ENCODE measurements at places on chromosomes 4 and X. TPM values are rescaled to one million over a fixed set of nuclear protein-coding genes. Genes with fewer than 3 reads are reported as not detected.

The IL2 gene
- 976 TPM for total RNA-seq

GRCh38 chr4:144634978-144635747 lies 10.8 kb upstream of the HHIP start:
- no peak for DNase-seq

GRCh38 chr4:38856524-38857337 lies at the start of gene TLR6:
Gene TLR6, minus strand, starts transcription at chr4:38856817. Its CDS starts 27,344 bp downstream, at chr4:38829473.
- DNase-seq: peak; percentile 93

DNA sequence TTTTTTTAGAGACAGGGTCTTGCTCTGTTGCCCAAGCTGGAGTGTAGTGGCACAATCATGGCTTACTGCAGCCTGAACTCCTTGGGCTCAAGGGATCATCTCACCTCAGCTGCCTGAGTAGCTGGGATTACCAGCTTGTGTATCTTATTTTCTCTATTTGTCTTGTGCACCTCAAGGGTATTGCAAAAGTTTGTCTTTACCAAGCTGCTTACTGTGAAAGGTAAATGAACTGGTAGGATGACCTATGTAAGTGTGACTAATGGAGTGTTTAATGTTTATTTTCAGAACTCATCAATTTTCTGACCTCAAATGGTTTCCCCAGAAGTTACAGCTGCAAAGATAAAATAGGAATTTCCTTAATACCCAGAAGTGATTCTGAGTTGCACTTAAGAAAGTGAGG lies 5.3 kb upstream of the FGA start:
- DNase-seq: no peak

DNA sequence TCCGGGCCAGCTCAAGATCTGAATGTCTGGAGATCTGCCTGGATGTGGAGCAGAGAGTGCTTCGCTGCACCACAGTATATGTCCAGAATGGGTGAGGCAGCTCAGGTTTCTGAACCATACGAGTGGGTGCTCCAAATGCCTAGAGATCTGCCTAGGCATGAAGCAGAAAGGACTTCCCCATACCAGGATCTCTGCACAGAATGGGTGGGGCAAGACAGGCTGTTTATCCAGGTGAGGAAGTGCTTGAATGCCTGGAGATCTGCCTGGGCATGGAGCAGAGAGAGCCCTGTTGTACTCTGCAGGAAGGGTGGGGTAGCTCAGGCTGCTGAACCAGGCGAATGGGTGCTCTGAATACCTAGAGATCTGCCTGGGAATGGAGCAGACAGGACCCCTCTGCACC lies 45.4 kb upstream of the MAGEC2 start:
- no peak for DNase-seq

DNA sequence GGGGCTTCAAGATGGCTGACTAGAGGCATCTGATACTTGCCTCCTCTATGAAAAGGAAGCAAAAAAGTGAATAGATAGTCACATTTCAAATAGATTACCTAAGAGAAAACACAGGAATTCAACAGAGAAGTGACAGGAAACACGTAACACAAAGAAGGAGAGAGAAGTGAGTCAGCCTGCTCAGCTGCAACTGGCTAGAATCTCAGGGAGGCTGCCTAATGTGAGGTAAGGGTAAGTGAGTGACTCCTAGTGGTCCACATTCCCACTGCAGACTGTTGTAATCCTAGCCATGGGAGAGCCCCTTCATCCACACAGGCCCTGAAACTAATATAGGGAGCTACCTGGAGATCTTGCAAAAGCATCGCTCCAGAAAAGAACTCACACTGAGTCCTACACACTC lies 179.2 kb downstream of the SLC7A11 start:
- no peak for DNase-seq
